ENCODE measurements at places on chromosomes 1 and 21.

DNA sequence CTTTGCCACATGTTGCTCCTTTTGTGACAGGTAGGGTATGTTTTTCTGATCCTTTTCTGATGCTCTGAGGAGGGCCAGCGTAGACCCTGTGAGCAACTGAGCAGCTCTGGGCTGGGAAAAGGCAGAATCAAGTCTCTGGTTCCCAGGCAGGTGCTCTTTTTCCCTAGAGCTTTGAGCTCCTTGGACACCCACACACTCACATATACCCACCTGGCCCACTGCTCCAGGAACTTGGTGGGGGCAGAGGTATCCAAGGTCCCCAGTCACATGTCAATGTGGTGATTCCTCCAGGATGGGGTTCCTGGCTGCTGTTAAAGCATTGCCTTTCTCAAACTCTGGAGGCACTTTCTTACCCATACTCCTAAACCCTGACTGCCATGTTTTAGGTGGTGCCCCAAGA lies 5.4 kb downstream of the CD2 start:
- no peak for DNase-seq

GRCh38 chr1:242523719-242524570 lies 552 bp downstream of the PLD5 start:
- DNase-seq, result no peak

- DNase-seq, result peak; percentile 23
Observed at GRCh38 chr1:20440785-20441200, 45.2 kb downstream of the CAMK2N1 start.

DNA sequence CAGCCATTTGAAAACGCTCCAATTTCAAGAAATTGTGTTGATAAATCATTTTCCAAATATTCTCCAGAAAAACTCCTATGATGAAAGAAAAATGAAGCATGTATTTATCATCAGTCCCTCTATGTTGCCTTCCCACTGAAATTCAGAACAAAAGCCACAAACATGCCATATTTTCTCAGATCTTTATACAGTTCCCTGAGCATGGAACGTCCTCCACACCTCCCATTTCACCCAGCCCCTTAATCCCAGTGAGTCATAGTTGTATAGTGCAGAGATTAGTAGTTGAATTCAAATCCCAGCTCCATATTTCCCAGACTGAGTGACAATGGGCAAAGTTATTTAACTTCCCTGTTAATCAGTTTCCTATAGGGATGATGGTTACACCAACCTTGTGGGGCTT lies 20.6 kb upstream of the NPL start:
- no peak for DNase-seq

DNA sequence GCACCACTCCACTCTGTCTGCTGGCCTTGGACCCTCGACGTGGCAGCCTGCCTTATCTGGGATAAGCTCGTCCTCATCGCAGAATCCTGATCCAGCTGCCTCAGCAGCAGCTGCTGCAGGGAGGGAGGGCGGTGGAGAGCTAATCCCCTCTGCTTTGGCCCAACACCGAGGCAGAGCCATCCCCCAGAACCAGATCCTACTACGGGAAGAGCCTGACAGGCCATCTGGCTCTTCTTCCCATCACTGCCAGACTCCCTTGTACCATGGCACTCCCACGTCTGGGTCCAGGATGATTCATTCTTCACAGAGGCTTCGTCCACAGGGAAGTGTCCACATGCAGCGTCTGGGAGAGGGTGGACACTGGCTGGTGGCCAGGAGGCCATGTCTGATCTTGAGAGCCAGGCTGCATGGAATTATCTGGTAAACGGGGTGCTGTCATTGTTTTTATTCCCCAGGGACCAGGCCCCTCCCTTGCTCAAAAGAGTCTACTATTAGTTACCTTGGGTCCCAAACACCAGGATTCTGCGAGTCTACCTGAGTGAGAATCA lies 14.6 kb upstream of the PKP1 start:
- no peak for DNase-seq

DNA sequence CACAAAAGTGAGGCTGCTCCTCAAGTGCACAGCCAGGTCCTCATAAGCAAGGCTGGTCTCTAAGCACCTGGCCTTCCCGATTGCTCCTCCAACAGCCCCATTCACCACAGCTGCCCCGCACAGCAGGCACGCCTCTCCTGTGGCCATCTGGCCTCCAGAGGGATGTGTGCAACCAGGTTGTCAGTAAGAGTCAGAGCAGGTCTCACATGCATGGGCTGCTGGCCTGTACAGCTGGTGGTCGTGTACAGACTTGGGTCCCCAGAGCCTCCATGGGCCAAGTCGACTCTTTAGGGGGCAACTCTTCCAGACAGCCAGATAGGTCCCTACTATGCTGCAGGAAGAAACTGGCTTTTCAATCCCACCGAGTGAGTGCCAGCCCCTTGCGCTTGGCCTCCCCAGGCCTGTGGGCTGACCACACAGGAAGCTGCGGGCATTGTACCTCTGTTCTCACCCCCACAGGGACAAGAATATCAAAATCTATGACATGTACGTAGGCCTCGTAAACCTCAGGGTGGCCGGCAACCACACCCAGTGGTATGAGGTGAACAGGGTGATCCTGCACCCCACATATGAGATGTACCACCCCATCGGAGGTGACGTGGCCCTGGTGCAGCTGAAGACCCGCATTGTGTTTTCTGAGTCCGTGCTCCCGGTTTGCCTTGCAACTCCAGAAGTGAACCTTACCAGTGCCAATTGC lies 1.4 kb downstream of the PRSS38 start:
- no peak for DNase-seq

DNA sequence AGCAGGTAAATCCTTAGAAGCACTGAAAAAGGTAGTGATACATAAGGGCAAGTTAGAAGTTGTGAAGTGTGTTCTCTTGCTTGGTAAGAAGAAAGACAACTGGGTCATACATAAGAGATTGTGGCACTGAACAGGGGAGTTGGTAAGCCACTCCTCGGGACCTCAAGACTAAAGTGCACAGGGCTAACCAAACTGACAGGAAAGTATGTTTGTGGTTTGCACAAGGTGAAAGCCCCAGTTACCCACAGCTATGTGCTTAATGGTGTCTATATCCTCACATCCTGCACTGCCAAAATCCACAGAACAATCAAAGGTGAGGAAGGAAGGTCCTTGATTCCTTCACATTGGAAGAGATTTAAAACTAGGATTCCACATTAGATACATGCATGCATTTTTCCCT lies 276.5 kb downstream of the DNM3 start:
- no peak for DNase-seq

GRCh38 chr1:38076038-38076437 lies 29.4 kb upstream of the POU3F1 start:
- no peak for DNase-seq

DNA sequence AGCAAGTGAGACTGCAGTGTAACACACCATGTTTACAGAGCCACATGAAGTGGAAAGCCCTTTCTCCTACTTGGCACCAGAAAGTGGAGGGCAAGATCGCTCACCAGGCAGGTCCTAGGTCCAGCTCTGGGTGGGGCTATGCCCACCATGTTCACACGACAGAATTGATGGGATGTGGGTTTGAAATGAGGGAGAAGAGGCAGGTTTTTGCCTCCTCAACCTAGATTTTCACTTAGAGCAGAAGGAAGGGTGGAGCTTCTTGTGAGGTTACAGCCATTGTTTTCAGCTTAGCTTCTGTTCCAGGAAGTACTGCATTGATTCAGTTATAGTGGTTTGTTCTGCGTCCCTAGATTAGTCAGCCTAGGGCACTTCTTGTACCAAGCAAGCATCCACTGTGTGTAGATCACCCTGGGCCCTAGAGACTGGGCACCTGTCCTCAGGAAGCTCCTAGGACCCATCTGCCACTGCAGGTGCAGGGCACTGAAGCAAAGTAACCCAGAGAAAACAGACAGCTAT lies 2.3 kb downstream of the CD53 start:
- peak; percentile 67 for DNase-seq

DNA sequence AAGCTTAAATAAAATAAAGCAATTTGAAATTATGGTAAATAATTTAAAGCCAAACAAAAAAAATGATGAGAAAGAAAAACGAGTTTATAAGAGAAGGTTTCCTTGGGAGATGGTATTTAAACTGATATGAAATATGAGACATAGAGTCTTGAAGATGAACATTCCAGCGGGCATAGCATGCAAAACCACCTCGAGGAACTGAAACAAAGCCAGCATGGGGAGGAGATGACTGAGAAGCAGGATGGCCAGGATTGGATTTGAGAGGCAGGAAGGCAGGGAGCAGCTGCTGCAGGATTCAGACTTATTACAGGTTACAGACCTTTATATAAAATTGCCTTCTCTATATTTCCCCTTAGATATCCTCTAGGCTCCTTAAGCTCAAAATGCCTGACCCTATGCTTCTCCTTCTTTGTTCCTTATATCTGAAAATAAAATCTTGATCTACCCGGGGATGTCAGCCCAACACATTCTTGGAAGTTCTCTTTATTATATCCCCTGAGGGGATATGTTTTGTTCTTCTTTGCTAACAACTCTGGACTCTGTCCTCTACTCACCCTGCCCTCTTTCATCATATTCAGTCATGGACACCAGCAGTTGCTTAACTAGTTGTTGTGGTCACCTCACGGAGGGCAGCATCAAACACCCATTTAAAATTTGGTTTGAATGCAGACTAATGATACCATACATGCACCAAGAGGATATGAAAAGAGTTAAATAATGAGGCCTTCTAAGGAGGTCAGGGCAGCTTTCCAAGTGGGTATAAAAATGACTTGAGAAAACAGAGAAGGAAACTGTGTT lies 719.1 kb upstream of the B3GALT2 start:
- no peak for DNase-seq

- no peak for DNase-seq
Observed at GRCh38 chr1:52668711-52669110, 29.4 kb downstream of the COA7 start.

DNA sequence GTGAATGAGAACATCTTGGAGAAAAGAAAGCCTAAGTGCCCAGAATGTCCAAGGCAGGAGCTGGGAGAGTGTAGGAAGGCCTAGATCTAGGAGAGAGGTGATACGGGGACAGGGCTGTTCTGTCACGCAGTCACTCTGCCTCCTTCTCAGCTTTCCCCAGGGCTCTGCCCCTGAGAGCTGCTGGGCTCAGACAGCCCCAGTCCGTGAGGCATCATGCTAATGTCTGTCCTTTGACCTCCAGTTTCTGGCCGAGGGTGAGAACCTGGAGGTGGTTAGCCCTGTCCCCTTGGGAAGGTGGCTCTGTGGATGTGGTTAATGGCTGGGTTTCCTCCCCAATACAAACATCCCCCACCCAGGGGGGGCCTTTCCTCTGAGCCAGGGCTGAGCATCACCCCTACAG lies 63.2 kb downstream of the FAM163A start:
- DNase-seq, result no peak

GRCh38 chr1:193674292-193674944 lies 488.0 kb upstream of the B3GALT2 start:
- DNase-seq, result no peak

GRCh38 chr1:161706113-161706481 lies 932 bp upstream of the FCRLA start:
- DNase-seq, result peak; percentile 41

GRCh38 chr1:206030714-206031113 lies 7.0 kb upstream of the CTSE start:
- peak; percentile 74 for DNase-seq

- DNase-seq, result no peak
Observed at GRCh38 chr1:196091397-196092135, 516.7 kb downstream of the KCNT2 start.

DNA sequence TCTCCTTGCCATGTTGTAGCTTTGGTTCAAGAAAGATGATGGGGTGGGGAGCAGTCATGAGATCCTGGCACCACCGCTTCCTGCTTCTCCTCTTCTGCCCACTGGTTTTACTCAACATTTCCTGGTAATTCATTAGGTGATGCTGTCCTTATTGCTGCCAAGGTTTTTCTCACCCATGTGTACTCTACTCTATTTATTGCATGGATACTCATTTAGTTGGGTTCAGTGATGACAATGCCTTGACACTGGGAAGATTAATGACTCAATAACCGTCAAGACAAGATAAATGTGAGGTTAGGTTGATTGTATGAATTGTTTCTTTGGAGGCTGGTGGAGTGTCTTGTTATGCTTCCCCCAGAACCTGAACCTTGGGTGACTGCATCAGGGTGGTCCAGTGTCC lies 484.2 kb downstream of the SIPA1L2 start:
- no peak for DNase-seq

Data from suppressor macrophage treated with lipopolysaccharide for 4 hours (primary cell).